DMS79 treated with DMSO at 0.1 percent for 48 hours (cell line): ENCODE measurements at places on chromosomes 5 and 9.

GRCh38 chr5:170508036-170508435, 4.2 kb downstream of the KCNIP1 start:
- DNase-seq, result no peak

GRCh38 chr5:109739741-109740728, 50.3 kb downstream of the MAN2A1 start:
- DNase-seq, result peak; percentile 32

- DNase-seq, result no peak
Observed at GRCh38 chr5:126490167-126490940, 67.1 kb downstream of the GRAMD2B start.

DNA sequence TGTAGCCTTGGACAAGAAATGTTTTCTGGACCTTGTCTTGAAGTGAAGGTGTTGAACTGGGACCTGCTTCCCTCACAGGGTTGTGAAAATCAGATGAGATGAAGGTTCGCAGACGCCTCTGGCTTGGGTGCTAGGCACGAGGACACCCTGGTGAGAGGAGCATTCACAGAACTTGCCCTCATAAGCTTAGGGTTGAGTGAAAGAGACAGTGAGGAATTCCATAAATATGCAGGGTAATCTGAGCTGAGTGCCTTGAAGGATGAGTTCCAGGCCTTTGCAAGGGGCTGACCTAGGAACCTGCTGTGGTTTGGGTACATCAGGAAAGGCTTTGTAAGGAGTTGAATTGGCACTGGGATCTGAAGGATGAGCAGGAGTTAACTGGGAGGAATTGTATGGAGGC, 75.7 kb upstream of the SAP30L start:
- no peak for DNase-seq

GRCh38 chr9:77563174-77563573, 84.9 kb downstream of the GNA14 start:
- DNase-seq, result no peak

DNA sequence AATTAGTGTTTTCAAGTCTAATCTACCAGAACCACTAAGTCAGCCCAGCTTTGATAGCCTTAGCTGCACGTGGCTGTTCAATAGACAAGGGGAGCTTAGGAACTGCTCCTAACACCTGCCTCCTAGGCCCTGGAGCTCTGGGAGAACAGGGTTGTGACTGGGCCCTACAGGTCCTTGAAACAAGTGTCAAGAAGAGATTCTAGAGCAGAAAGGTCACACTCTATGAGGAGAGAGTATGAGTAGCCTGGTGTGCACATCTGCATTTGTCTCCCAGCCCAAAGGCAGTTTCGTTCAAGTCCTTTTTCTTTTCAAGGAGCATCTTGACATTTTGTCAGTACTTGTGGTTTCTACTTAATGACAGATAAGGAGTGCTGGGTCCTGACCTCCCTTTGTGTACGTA, 206.1 kb downstream of the PRELID2 start:
- DNase-seq, result peak; percentile 1

- no peak for DNase-seq
Observed at GRCh38 chr5:9547122-9547947, 1.5 kb upstream of the SEMA5A start.

GRCh38 chr5:16547200-16547842, 69.5 kb downstream of the RETREG1 start:
- DNase-seq, result no peak
